ENCODE measurements at places on chromosomes 16 and 17.

GRCh38 chr17:64723781-64724180, 61.7 kb upstream of the SMURF2 start:
- no peak for DNase-seq

DNA sequence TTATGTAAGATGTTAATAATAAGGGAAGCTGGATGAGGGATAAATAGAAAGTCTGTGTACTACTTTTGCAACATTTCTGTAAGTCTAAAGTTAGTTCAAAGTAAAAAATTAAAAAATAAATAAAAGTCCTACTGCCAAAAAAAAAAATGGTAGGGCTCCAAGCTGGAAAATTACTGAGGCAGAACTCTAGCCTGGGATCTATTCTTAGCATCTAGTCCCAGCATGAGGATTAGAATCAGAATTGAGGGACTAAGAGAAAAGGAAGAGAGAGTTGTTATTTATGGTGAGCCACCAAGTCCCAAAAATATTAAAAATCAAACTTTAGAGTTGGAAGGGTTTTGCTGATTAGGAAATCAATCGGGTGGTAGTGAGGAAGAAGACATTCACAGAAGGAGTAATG, 110.3 kb downstream of the CYB561 start:
- no peak for DNase-seq

GRCh38 chr17:58270476-58271215, 10.1 kb downstream of the MPO start:
- DNase-seq = no peak

- DNase-seq = peak; percentile 100
Observed at GRCh38 chr17:81394921-81395599, at the start of gene BAHCC1. Gene BAHCC1 (plus strand): TSS chr17:81395457. CDS start chr17:81399740, 4,283 bp downstream.

DNA sequence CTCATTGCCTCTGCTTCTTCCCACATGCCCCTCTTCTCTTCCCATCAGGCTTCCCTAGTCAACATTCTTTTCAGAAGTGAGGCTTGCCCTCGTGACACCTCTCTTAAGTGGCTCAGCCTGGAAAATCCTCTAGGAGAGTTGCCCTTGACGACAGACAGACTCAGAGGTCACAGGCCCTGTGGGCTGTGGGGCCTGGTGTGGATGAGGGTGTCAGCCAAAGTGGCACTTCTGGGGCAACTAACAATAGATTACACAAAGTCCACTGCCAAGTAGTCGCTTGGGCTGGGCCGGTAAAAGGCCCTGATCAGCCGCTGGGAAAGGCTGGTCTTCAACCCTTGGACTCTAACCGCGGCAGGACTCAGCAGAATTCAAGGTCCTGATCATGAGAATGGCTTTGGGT, 33.7 kb upstream of the METTL16 start:
- DNase-seq = no peak
